ENCODE measurements at places on chromosomes 6 and 20.

DNA sequence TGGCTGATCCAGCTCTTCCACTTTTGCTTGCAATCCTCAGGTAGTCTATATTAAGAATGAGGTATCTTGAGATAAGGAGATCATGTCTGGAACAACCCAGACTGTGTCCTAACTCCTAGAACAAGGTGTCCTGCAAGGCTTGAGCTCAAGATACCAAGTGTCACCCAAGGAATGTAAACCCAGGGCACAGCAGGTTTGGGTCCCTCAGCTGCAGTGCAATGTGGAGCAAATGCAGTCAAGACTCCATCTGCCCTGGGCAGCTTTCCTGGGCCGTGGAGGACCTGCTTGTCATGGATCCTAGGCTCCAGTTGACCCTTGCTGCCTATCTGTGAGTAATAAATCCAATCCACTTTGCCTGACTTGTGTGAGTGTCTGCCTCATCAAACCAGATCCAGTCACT, 166.1 kb downstream of the OTOR start:
- DNase-seq, result no peak

- DNase-seq, result no peak
Measured at GRCh38 chr6:166743406-166744222, 116.6 kb upstream of the RPS6KA2 start.

DNA sequence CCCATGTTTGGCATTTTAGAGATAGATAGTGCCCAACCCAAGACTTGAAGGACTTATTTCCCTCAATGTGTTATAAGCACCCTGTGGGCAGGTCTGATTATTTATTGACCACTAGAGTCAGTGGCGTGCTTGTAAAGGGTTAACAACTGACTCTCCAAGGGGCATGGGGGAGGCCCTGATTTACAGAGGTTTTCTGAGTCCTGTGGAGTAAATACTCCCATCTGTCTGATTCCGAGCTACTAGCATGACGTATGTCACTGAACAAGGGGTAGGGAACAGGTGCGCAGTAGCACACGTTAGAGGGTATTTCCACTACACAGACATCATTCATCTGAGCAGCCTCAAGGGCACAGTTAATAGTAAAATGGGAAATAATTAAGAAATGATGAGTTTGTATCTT, 17.4 kb upstream of the TRAM2 start:
- DNase-seq, result no peak

DNA sequence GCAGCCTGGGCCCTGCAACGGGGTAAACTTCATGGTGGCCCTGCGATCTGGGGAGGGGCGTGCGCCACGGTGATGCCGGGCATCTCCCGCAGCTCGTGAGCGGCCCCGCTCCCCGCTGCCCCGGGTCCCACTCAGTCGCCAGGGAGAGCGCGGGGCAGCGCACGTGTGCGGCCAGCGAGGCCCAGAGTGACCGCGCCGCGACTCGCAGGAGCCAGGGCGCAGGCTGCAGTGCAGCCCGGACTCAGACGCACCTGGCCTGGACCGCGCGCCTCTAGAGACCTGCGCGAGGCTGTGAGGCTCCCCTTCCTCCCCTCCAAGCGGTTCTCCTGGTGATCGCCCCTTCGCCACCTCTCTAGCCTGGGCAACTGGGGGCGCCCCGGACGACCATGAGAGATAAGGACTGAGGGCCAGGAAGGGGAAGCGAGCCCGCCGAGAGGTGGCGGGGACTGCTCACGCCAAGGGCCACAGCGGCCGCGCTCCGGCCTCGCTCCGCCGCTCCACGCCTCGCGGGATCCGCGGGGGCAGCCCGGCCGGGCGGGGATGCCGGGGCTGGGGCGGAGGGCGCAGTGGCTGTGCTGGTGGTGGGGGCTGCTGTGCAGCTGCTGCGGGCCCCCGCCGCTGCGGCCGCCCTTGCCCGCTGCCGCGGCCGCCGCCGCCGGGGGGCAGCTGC, 652 bp downstream of the BMP6 start:
- DNase-seq, result no peak

- DNase-seq, result peak; percentile 61
Measured at GRCh38 chr20:33663161-33664084, 1.3 kb downstream of the C20orf144 start.
